Esophagus muscularis mucosa (tissue), 4 donors: ENCODE measurements at places on chromosomes 12 and 14. TPM values are rescaled to one million over a fixed set of nuclear protein-coding genes. Genes with fewer than 3 reads are reported as not detected.

Gene BCL7A
- 2.9 TPM for total RNA-seq

Gene PMCH
- total RNA-seq = not detected

Gene ZFHX2
- total RNA-seq = 1.2 TPM

Gene TSHR
- total RNA-seq = not detected

Gene GNB3
- 0.50 TPM for total RNA-seq
